ENCODE measurements at places on chromosomes 2 and 18.

GRCh38 chr2:52571380-52572347, 1195.9 kb upstream of the CHAC2 start:
- no peak for DNase-seq

DNA sequence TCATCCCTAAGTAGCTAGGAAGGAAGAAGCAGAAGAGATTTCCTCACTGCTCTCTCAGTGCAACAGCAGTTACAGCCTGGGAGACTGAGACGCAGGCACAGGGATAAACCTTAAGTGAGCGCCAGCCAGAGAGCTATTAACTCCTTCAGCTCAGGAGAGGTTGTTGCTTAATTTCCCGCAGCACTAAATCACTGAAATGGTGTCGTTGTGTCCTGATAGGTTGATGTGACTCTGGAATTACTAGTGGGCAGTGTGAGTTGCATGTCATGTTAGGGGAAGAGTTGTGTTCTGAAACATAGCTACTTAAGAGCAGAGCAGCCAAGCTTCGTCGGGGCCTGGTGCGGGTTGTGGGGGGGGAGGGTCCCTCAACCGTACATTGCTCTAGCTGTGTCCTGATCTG, 225.8 kb downstream of the NAPG start:
- no peak for DNase-seq

GRCh38 chr2:144126302-144126701, 393.6 kb downstream of the ZEB2 start:
- no peak for DNase-seq

DNA sequence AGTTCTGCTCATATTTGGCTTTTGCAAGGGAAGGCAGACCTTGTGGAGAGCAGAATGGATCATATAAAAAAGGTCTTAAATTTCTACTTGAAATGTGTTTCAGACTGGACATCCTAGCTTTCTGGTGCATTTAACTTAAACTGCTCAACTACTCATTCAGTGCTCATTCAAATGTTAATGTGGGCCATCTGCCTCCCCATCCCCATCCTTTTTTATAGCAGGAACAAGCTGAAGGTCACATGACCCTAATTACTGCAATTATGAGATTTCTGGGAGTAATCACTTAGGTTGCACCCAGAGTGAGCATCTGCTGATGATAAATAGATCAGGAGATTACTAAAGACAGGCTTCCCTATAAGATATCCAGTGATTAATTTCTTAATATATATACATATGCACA, 96.1 kb downstream of the MAP2 start:
- no peak for DNase-seq

GRCh38 chr18:3798032-3798431, 348.1 kb downstream of the TGIF1 start:
- no peak for DNase-seq

GRCh38 chr2:74226648-74227213, 28.3 kb downstream of the MTHFD2 start:
- no peak for DNase-seq

GRCh38 chr2:217802876-217803652, 199.7 kb downstream of the TNS1 start:
- DNase-seq: no peak

DNA sequence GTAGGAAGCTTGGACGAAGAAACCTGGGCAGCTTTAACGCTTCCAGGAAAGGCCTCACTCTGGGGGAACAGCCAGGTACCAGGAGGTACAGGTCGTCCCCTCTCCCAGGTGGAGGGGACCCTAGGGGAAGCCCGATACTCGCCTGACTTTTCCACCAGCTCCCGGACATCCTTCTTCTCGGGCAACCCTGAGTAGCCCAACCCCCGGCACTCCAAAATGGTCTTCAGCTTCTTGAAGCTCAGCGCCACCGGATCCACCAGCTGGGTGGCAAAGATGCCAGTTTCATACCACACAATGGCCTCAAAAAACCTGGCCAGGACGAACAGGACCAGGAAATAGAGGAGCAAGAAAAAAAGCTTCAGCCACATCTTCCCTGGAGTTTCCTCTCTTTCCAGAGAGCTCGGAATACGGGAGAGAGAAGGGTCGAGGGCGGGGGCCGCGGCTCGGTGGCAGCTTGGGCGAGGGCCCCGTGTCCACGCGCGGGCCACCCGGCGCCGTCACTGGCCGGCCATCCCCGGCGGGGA, 1.1 kb downstream of the RNF103 start:
- no peak for DNase-seq

- no peak for DNase-seq
Observed at GRCh38 chr18:79801217-79801616, 3.5 kb downstream of the KCNG2 start.

DNA sequence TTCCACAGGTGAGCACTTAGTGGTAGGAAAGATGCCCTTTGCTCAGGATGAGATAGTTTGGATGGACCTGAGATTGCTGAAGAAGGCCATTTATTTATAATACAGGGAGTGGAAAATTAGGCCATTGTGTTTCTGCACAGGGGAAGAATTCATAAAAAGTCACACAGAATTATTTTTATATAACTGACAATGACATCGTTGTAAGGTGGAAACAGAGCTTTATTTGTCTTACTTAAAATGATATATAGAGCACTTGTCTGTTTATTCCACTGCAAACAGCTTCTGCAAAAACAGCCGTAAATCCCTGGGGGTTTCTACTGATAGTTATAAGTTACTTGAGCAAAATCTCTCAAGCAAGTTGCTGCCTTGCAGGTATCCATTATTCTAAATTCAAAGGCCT, 158.1 kb upstream of the ZNF521 start:
- peak; percentile 31 for DNase-seq

DNA sequence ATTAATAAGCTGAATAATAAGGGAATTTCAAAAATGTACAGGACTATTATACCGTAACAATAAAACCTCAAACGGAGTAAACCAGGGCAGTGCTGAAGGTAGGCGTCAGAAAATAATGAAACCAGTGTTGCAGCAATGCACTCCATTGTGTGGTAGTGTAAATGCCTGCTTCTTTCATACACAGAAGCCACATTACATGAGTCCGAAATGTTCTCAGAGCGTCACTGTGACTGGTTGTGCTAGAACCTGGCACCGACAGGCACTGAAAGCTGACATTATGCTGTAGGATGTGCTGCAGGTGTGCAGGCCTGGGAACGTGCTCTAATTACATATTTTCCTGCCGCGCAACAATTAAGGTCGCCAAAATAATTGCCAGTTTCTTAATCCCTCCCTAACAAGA, 53.3 kb downstream of the ZEB2 start:
- peak; percentile 94 for DNase-seq

GRCh38 chr2:176709149-176709951, 440.1 kb downstream of the MTX2 start:
- DNase-seq: no peak

- no peak for DNase-seq
Observed at GRCh38 chr2:188318161-188318749, 26.6 kb downstream of the GULP1 start.

GRCh38 chr2:7748717-7749415, 831.7 kb downstream of the RNF144A start:
- no peak for DNase-seq

DNA sequence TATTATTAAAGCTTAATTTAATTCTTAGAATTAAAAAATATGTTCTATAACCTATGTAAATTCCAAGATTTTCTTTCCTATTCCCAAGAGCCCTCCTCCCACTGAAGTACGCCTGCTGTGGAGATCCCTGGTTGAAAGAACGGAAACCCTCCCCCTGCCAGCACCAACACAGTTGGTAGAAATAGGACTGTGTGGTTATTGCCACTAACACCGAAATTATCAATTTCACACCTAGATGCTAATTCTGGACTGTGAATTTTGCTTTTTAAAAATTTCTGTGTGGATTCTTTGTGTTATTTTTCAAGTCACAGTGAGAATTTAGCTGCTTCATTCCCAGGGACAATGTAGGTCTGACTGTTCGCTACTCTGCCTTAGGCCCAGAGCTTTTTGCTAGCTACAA, 305.8 kb upstream of the HNMT start:
- no peak for DNase-seq

GRCh38 chr2:124039762-124040291, 14.7 kb downstream of the CNTNAP5 start:
- DNase-seq: no peak

DNA sequence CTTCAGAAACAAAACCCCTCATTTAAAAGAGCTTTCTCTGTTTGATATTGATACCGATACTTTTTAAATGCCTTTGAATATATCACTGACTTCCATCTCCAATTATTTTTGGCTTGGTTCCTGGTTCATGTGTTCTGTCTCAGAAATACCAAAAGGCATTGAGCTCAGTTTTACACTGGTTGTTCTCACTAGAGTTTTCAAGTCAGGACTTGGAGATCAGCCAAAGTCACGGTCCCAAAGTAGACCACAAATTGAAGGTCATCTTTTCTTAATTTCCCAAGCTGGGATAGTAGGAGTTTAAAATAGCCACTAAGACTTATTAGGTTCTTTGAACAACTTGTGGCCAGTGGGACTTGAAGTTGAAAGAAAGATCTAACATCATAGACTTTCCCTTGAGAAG, 24.2 kb downstream of the DHRS9 start:
- no peak for DNase-seq

- DNase-seq: no peak
Observed at GRCh38 chr2:170221317-170222288, 43.7 kb downstream of the MYO3B start.

GRCh38 chr2:178229927-178230326, 35.6 kb downstream of the OSBPL6 start:
- peak; percentile 45 for DNase-seq

DNA sequence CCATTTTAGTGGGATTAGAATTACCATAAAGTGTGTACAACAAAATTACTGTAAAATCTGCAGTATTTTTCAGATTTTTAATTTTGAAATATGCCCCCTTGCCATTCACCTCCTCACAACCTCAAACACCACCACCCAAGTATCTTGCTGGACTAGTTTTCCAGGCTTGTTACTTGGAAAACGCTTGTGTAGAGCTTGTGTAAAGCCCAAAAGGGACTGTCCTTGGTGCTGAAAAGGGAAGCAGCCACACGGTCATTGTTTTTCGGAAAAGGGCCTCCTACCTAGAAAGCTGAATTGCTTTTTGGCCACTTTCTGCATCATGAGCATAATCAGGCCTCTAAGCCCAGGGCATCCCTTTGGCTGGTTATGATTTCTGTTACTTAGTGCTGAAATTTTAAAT, 563.4 kb downstream of the LRRTM4 start:
- DNase-seq: no peak

- DNase-seq: no peak
Observed at GRCh38 chr2:100383306-100383705, 34.2 kb downstream of the CHST10 start.

DNA sequence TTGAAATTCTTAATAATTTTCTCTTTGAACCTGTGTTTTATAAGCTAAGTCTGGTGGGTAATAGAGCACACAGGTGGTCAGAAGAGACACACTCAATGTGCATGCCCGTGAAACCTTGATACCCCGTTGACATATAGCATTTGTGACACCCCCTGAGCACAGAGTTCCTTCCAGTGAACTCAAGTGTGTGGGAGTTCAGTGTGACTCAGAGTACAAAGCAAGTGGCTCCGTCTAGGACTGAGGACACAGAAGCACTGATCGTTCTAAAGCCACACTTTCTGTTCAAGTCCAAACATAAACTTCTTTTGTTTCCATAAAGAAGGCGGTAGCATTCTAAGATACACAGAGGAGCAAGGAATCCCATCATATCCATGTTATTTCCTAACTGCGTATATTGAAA, 523.6 kb downstream of the PID1 start:
- DNase-seq: no peak

GRCh38 chr2:75565472-75566462, 5.0 kb upstream of the EVA1A start:
- no peak for DNase-seq

All from globus pallidus (tissue), 1 donor.